ENCODE measurements at places on chromosomes 6 and 20.

GRCh38 chr20:45781391-45781931, 10.2 kb downstream of the WFDC3 start:
- peak; percentile 52 for DNase-seq

GRCh38 chr20:23582293-23582692, 14.0 kb upstream of the CST9L start:
- DNase-seq: no peak

- peak; percentile 22 for DNase-seq
These were observed at the start of gene KHDRBS2 for GRCh38 chr6:62285612-62286469. Gene KHDRBS2 (minus strand): TSS chr6:62286225.

GRCh38 chr6:147522597-147522996, 14.1 kb downstream of the SAMD5 start:
- no peak for DNase-seq

DNA sequence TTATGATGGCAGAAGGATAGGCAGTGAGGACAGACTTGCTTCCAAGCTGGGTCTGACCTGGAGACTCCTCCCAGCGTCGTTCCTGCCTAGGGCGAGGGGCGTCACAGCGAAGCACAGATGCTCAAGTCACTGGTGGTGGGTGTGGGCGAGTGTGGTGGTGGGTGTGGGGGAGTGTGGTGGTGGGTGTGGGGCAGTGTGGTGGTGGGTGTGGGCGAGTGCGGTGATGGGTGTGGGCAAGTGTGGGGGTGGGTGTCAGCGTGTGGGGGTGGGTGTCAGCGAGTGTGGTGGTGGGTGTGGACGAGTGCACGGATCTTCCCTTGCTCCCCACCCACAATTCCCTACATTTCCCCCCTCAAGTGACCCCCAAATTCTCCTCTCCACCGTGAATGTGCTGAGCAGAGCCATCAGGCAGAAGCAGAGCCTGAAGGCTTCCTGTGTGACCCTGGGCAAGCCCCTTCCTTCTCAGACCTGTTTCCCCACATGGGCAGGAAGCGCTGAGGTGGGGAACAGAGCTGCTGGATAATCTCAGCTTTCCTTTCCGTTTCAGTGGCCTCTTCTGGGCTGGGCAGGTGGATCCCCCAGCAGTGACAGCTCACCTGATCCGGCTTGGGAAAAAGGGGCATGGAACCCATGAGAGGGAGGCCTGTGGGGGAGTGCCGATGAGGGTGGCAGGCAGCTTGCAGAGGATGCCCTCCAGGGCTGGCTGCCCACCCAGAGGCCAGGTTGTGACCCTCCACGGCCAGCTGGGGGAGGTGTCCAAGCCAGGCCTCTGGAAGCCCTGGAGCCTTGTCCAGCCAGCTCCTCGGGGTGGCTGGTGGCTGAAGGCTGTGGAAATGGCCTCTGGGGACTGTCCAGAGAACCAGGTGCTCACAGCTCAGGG, 42.9 kb downstream of the RSPO4 start:
- no peak for DNase-seq

All from AG20443 (cell line).